ENCODE measurements at places on chromosomes 1 and 21.

DNA sequence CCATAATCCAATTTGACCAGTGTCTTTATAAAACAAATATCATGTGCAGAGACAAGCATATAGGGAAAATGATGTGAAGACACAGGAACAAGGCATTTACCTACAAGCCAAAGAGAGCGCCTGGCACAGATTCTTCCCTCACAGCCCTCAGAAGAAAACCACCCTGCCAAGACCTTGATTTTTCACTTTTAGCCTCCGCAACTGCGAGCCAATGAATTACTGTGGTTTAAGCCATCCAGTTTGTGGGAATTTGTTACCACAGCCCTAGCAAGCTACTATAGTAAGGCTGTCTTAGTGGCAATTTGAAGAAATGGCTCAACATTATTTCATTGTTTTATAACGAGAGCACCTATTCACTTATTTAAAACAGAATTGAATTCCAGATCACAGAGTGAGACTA is 85.7 kb upstream of the CCDC190 start:
- no peak for DNase-seq

DNA sequence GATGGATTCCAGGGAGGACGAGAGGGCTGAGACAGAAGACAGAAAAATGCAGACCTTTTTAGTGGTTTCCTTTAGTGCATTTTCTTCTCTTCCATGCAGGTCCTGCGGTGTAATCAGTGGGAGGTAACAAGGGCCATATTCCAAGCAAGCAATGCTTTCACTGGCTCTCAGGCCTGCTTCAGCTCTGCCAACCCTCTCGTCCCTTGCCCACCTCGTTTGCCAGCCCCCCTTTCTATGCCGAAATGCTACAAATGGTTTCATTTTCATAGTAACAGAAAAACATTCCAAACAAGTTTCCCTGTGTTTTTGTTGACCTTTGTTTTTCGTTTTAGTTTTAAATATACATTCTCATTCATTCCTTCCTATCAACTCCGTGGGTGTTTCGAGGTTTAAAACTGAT is 443.1 kb downstream of the TTLL7 start:
- DNase-seq, result no peak

DNA sequence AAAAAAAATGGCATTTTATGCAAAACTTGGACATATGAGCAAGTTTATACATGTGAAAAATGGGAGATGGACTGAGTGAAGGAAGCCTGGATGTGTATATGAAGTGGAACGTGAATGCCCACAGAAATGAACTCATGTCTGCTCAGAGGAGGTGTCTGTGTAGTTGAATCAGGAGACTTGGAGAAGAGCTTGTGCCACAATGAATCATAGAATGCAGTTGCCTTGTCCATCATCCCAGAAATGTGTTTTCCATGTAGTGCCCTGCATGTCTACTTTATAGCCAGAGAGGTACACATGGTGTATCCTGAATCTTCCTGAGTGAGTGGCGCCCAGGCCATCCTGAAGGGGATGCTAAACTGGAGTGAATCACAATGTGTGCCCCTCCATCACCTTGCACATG is 2.6 kb upstream of the ILDR2 start:
- DNase-seq, result no peak

DNA sequence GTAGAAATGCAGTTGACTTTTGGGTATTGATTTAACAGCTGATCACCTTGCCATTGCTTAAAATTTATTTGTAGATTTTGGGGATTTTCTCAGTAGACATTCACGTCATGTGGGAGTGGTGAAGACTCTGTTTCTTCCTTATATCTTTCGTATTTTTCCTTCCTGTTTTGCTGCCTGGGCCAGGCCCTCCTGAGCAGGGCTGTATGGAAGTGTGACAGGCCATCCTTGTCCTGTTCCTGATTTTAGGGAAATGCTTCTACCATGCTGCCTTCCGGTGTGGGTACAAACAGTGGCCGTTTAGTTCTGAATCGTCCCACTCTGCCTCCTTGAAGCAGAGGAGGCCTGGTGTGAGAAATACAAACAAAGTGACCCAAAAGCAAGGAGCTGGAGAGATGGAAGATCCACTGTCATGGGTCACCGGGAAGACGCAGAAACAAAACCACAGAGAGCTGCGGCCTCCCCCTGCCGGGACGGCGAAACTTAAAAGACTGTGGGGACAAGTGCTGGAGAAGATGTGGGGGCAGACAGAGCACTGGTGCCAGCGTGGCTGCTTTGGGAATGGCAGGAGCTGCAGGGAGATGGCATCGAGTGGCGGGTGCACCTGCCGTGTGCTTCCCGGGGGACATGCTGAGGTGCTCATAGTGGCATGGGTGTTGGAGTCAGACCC is 7.6 kb downstream of the AGPAT3 start:
- DNase-seq, result no peak

- no peak for DNase-seq
Observed at GRCh38 chr1:5109633-5110032, 455.2 kb downstream of the AJAP1 start.

DNA sequence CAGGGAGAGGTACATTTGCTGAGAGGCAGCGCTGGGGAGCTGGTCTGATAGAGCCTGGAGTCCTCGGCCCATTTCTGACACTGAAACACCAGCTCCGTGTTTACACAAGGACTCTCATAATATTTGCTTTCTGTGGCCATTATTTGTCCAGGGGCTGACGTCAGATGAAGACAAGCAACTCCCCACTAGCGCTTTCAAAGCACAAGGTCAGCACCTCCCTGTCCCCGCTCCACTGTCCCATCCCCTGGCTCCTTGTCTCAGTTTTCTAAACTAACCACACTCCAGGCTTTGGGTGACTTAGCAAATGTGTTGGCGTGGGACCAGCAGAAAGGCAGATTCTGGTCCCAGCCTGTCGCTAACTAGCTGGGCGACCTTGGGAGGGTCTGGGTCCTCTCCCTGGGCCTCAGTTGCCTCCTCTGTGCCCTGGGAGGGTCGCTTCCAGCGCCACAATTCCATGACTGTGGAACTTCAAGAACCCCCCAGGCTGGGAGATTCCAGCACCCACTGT is 37.4 kb upstream of the ZBTB40 start:
- no peak for DNase-seq

- no peak for DNase-seq
Observed at GRCh38 chr1:207672522-207673130, 27.7 kb downstream of the CR1L start.

DNA sequence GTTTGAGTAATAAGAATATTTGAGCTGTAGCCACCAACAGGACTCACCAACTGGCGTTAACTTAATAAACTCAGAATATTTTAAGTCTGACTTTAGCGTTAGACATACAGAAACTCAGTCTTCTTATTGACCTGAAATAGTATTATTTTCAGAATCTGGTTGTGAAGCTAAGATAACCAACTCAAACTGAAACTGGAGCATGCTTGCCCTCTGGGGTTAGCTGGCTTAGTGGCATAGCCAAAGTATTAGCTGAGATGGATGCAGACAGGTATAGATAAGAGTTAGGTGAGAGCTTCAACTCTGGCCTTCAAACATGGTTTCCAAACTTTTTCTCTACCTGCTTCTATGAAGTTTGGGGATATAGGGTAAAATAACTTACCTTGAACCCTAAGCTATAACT is 40.5 kb downstream of the AMY1C start:
- DNase-seq, result no peak

DNA sequence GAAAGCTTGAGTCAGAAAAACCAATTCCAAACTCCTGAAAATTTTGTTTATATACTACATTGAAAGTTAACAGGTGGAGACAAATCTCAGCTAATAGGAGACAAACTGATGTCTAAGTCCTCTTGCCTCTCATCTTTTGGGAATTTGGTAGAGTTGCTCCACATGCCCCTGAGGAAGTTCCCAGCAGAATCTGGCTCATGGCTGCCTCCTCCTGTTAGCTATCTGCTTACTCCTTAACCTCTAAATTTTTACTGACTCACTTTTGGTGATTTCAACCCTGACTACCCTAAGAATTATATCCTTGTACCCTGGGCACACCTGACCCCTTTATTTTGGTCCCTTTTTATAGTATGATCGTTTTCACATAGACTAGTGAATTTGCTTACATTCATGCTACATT is 633.7 kb upstream of the USP24 start:
- DNase-seq, result no peak

GRCh38 chr1:77313491-77313890 is 31.7 kb downstream of the AK5 start:
- DNase-seq, result peak; percentile 12

- DNase-seq, result no peak
Observed at GRCh38 chr1:223622132-223622842, 43.2 kb downstream of the CAPN8 start.

GRCh38 chr1:15900662-15901279 is 53.3 kb downstream of the SPEN start:
- DNase-seq, result no peak

Data from BE2C (cell line).